ENCODE measurements at places on chromosomes 4 and X.

DNA sequence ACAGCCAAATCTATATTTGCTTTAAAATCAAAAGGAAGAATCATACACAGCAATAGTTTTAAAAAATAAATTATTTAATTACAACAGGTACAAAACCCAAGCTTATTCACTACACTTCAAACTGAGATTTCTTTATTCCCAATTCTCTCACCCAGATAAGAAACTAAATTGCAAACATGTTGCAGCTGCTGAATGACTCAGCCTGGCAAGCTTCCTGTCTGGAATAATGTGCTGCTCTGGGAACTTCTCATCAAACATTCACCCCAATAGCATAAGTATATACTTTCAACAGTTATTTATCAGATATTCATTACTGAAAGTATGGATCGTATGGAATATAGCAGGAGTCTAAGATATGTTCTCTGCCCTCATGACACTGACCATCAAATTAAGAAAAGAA is 43.0 kb upstream of the GABRA2 start:
- DNase-seq = no peak

- DNase-seq = no peak
Measured at GRCh38 chr4:149095001-149095400, 652.8 kb upstream of the NR3C2 start.

DNA sequence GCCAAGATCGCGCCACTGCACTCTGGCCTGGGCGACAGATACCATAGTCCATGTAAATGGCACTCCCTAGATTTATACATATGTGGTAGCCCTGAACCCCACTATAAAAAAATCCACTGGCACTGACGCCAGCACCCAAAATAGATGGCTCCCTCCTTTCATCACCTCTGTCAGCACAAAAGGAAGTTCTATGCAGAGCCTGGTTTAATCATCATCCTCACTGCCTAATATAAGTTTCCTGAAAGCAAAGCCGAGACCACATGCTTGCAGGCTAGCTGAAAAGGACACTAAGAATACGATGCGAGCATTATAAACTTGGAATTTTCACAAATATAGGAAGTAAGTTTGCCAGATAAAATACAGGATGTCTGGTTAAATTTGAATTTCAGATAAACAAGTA is 27.5 kb upstream of the DOCK11 start:
- no peak for DNase-seq

DNA sequence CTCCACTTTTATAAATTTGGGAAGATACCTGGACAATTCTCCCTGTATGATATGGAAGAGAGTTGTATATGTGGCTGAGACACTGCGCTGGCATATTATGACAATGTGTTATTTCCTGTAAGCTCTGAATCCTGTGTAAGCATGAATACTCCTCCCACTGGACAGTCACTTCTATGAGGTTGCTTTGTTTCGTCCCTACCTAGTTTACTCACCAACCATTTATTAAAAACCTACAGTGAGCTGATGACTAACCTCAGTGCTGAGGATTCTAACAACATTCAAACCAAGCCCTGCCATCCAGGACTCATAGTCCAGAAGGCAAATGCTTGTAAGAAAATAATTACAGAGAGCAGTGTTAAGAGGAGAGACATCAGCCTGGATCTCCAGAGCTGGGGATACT is 1632.9 kb upstream of the TENM3 start:
- DNase-seq = no peak

- peak; percentile 33 for DNase-seq
Measured at GRCh38 chr4:163332526-163333406, at the start of gene NPY1R. NPY1R (minus strand) TSS chr4:163332596; CDS start chr4:163326554, 6,042 bp downstream.

GRCh38 chrX:1833656-1834360 is 218.9 kb downstream of the ASMT start:
- no peak for DNase-seq

DNA sequence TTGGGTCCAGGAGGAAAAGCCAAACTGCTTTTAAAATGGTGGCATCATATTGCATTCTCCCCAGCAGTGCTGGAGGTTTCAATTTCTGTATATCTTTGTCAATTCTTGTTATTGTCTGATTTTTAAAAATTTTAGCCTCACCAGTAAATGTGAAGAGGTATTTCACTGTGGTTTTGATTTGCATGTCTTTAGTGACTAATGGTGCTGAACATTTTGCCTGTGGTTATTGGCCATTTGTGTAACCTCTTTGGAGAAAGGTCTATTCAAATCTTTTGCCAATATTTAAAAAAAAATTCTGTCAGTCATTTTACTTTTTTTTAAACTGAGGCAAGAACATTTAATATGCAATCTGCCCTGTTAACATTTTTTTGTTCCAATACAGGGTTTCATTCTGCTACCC is 322.1 kb downstream of the TLL1 start:
- DNase-seq = no peak

- DNase-seq = no peak
Measured at GRCh38 chr4:159505266-159505975, 402.5 kb downstream of the RAPGEF2 start.

- no peak for DNase-seq
Measured at GRCh38 chrX:123993326-123993725, 31.8 kb downstream of the STAG2 start.

DNA sequence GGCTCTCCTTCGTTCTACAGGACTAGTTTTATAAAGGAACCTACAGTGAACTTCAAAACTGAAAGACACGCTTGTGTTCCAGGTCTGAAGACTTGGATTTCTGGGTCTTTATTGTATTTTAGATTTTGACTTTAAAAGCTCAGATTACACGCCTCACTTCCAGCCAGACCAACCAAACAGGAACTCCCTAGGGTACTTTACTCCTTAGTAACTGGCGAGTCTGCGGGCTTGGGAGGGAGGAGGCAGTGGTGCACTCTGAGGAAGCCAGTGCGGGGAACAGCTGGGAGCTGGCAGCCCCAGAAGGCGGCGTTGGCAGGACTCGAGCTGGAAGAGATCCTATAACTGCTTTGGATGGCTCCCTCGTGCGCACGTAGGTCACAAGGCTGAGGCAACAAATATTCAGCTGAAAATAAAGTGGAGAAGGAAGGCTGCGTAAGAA is 391 bp upstream of the PHKA1 start:
- DNase-seq = no peak
